Airway epithelial cell (primary cell): ENCODE measurements at places on chromosomes 16 and 17. TPM values are rescaled to one million over a fixed set of nuclear protein-coding genes. Genes with fewer than 3 reads are reported as not detected.

The CMC2 gene
- 60.6 and 72.0 TPM in 2 replicates for total RNA-seq

The TP53TG3D gene
- not detected in 2 replicates for total RNA-seq

The KRT40 gene
- total RNA-seq: 0.07 TPM in 1 of 2 replicates, not detected in the other

The ABCA6 gene
- 0.21 TPM in 1 of 2 replicates, not detected in the other for total RNA-seq

The NPIPB9 gene
- total RNA-seq: 0.51 TPM in 1 of 2 replicates, not detected in the other

The KRTAP4-9 gene
- not detected in 2 replicates for total RNA-seq

The BRIP1 gene
- 5.8 and 7.1 TPM in 2 replicates for total RNA-seq

The KRT20 gene
- not detected in 2 replicates for total RNA-seq

The ACSM2A gene
- total RNA-seq: not detected in 2 replicates

The NKD1 gene
- 0.07 and 0.19 TPM in 2 replicates for total RNA-seq

The TERB1 gene
- total RNA-seq: 0.07 and 0.46 TPM in 2 replicates

The KRTAP16-1 gene
- total RNA-seq: not detected in 2 replicates
